Transverse colon (tissue), 4 donors: ENCODE measurements at places on chromosomes 6 and 20. TPM values are rescaled to one million over a fixed set of nuclear protein-coding genes. Genes with fewer than 3 reads are reported as not detected.

The TAF11 gene
- 10.0 TPM for total RNA-seq

The DEF6 gene
- total RNA-seq, result 2.6 TPM

The HTR1E gene
- total RNA-seq, result not detected

The FOXQ1 gene
- 1.6 TPM for total RNA-seq

DNA sequence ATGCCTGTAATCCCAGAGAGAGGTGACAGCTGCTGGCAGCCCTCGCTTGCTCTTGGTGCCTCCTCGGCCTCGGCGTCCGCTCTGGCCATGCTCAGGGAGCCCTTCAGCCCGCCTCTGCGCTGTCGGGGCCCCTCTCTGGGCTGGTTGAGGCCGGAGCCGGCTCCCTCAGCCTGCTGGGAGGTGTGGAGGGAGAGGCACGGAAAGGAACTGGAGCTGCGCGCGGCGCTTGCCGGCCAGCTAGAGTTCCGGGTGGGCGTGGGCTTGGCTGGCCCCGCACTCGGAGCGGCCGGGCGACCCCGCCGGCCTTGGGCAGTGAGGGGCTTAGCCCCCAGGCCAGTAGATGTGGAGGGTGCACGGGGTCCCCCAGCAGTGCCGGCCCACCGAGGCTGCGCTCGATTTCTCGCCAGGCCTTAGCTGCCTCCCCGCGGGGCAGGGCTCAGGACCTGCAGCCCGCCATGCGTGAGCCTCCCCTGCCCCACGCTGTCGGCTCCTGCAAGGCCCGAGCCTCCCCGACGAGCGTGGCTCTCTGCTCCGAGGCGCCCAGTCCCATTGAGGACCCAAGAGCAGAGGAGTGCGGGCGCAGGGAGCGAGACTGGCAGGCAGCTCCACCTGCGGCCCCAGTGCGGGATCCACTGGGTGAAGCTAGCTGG is 34.6 kb downstream of the C6orf52 start:
- DNase-seq, result no peak
- no peak overlapping the region for H3K4me3 ChIP-seq
- no peak overlapping the region for H3K27ac ChIP-seq
- no peaks in the 10 kb centered on the region for H3K36me3 ChIP-seq
- H3K4me1 ChIP-seq, result no peaks in the 10 kb centered on the region
